Kidney (tissue), 22 donors: ENCODE measurements at places on chromosomes 4 and X. TPM values are rescaled to one million over a fixed set of nuclear protein-coding genes. Genes with fewer than 3 reads are reported as not detected.

DNA sequence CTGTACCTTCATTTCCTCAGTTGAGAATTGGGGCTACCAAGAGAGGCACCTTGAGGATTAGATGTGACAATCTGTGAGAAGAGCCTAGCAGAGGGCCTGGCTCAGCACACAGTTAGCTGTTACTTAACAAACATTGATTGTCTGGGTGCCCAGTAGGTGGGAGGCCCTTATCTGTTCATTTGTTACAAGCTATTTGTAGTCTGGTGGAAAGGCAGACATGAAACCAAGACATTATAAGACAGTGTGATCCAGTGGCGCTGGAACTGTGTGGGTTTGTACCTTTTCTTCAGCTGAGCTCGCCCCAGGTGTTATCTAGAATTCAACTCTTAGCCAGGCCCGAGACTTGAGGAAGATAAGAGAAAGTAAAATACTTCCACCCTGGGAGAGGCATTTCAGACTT, 16.9 kb downstream of the AKAP4 start:
- DNase-seq, result no peak

DNA sequence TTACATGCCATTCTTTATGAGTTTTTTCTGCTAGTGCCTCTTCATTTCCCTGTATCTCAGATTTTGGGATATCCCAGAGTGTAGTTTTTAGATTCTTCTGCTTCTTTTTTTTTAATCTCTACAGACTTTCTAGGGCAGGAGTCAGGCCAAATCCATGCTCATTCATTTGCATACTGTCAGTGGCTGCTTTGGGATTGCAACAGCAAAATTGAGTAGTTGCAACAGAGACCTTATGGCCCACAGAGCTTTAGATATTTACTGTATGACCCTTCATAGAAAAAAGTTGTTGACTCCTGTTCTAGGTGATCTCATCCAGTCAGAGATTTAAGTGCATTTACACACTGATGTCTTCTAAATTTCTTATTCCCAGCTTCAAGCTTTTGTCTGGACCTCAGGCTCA, 35.3 kb downstream of the ARFIP1 start:
- no peak for DNase-seq

GRCh38 chrX:103464072-103464773, 55.1 kb downstream of the RAB40A start:
- no peak for DNase-seq

DNA sequence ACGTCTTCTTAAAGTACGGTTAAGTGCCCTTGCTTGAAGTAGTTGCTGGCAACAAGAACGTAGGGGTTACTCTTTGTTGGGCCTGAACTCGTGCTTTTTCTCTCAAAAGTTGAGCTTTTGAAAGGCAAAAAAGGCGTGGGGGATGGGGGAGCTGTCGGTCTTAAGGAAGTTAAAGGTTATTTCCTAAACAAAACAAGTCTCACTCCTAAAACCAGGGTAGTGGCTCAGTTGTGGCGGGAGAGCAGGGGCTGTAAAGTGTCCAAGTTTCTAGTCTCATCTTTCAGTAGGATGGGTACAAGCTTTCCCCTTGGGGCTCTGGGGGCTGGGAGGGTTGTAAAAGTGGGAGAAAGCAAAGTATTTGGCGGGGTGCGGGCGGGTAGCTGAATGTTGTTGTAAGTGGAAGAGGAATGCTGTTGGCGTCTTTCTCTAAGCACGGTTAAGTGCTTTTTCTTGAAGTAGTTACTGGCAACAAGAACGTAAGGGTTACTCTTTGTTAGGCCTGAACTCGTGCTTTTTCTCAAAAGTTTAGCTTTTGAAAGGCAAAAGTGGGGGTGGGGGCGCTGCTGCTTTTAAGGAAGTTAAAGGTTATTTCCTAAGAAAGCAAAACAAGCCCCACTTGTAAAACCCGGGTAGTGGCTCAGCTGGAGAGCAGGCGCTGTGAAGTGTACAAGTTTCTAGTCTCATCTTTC, 904 bp upstream of the WDR1 start:
- DNase-seq, result no peak

DNA sequence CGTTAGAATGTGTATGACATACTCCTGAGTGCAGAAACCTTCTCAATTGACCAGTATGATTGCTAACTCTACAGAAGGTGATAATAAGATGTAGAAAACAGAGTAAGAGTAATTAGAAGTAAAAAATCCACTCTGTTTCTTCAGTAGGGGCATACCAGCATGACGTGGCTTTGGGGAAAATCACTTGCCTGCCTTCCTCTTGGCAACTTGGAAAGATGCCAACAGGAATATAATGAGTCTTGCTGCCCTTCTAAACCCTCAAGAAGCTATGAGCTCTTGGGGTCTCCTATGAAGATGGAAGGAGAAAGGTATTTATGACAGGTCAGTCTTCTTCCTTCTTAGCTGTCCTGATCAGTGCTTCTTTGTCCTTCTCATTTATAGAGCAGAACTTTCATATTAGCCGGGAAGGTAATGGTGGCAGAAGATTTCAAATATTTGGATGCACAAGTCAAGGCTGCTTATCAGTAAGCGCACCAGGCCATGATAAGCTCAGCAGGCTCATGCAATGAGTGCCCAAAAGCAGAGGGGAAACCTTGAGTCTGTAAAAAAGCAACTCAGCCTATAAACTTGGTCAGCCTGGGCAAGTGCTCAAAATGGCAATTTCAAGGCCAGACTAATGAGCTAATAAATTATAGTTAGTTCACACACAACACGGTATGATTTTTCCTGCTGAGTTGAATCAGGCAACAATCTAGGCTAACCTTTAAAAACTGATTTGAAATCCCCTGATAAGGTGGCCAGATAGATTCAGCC, 69.7 kb upstream of the PPARGC1A start:
- no peak for DNase-seq

GRCh38 chr4:54863571-54864255, 206.0 kb downstream of the KIT start:
- DNase-seq, result no peak

- no peak for DNase-seq
Measured at GRCh38 chr4:127868196-127868595, 12.5 kb upstream of the PLK4 start.

GRCh38 chr4:68359508-68359907, 9.6 kb upstream of the YTHDC1 start:
- DNase-seq, result no peak

DNA sequence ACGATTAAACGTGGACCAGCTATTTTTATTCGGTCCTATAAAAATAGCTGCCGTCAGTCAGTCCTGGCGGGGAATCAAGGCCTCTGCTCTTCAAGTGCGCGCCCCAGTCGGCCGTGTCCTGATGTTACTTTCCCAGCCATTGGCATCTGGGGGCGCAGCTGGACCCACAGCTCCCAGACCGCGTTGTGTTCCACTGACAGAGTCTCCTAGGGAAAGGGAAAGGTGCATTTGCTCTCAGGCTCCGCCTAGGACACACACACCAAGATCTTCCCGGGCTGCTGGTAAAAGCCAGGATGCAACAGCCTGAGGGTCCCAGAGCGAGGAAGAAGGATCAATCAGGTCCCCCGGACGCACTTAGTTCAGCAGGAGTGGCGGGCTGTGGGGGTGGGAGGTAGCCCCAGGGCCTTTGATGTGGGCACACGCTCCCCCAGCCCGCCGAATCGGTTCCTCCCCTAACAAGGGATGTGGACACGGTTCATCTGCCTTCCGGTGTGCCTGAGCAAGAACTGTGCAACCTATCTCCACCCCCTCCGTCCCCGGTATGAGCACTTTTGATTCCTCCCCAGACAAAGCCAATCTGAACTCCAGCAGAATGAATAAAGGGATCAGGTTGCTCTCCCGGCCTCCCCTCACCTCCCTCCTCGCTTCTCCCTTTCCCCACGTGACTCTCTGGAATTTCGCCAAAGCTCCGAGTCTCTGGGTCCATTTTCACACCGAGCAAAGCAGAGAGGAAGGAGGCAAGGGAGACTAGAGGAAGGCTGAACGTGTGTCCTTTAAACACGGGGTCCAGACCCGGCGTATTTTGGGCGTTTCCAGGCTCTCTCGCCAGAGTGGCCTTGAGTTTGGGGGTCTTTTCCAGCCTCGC, 626 bp upstream of the FRAS1 start:
- DNase-seq, result peak; percentile 98

GRCh38 chrX:34810364-34810763, 132.2 kb upstream of the FAM47B start:
- no peak for DNase-seq

GRCh38 chr4:107862658-107863057, 37.9 kb downstream of the SGMS2 start:
- DNase-seq, result no peak

DNA sequence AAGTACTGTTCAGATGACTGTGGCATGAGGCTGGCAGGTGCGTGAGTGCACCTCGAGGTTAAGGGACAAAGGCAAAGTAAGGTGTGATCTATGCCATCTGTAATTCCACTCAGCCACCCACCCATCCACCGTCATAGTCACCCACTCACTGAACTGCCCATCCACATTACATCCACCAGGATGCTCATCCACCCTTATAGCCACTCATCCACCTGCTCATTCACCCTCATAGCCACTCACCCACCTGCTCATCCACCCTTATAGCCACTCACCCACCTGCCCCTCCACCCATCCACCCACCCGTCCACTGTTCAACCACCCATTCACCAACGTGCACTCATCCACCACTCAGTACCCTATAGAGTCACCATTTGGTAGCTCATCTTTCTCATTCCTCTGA, 64.1 kb upstream of the UXT start:
- no peak for DNase-seq

DNA sequence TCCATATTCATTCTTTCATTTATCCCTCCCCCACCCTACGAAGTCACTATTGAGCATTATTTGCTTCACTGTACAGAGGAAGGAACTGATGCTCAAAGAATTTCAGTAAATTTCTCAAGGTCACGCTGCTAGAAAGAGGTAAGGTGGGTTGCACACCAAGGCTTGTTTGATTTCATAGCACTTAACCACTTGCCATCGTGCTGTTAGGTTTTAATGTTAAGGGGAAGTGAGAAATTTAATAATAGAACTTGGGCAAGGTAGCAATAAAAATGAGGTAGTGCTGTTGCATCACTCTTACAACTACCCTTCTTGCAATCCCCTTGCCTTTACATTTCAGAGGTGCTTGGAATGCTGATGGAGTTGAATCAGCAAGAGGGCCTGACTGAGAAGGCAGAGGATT, 343.1 kb downstream of the MID1IP1 start:
- DNase-seq, result no peak

- DNase-seq, result no peak
Measured at GRCh38 chr4:40185830-40186664, 10.8 kb upstream of the RHOH start.

DNA sequence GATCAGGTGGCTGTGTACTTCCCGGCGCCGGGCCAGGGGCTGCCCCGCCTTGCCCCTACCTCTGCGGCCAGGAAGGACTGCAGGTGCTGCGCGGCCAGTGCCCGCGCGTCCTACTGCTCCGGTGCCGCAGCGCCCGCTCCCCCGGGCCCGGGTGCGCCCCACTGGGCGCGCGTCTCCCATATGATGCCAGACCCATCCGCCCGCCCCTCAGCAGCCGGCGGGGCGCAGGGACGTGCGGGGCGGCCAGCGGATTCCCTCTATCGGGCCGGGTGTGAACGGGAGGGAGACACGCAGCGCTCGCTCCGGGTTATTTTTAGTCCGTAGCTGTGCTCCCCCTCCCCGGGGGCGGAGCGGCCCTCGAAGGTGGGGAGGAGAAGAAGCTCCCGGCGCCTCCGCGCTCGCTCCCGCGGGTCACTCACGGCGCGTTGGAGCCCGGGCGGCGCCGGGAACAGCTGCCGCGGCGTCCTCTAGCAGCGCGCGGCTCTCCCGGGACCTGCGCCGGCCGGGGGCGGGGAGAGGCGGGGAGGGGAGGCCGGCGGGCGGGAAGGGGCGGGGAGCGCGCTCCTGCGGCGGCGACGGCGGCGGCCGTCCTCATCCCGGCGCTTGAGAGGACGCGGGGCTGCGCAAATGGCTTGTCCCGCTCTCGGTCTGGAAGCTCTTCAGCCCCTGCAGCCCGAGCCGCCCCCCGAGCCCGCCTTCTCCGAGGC, 103.6 kb downstream of the UCHL1 start:
- DNase-seq, result peak; percentile 89

DNA sequence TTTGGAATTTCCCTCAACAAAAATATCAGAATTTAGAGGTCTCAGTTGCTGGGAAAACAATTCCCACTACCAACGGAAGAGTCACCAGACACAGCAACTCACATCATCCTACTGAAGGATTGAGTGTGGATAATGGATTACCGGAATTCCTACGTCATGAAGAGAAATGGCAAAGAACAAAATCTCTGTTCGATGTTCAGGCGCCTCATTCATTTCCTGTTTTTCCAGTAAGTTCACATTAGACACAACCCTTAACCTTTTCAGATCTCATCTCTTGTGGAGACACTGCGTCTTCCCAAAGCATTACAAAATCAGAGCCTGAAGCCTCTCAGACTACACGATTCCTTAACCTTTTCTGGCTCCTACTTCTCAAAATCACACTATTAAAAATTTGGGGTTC, 58.5 kb upstream of the CPEB2 start:
- DNase-seq, result no peak

DNA sequence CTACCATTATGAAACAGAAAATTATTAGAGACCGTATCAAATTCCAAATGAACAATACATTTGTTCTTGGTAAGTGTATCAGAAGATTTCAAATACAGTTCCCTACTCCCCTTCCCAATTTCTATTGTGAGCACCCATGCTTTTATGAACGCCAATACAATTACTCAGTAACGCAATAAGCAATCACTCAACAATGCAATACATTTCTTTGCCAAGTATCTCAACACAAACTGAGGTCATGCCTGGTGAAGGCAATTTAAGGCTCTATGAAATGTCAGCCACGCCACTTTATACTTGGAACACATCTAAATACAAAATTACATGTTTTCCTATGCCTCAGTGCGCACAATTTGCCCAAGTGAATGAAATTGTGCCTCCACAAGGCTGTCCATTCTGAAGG, 712 bp downstream of the PNPLA4 start:
- DNase-seq, result no peak

- peak; percentile 0 for DNase-seq
Measured at GRCh38 chrX:95076449-95076848, 1402.4 kb downstream of the FAM133A start.

Gene SMAD1
- 39.5 TPM for total RNA-seq

Gene ARHGAP10
- 20.3 TPM for total RNA-seq

Gene CT47B1
- not detected for total RNA-seq

Gene ADH7
- total RNA-seq, result not detected

Gene PAGE5
- not detected for total RNA-seq

Gene ANK2
- 21.1 TPM for total RNA-seq

Gene BEND2
- not detected for total RNA-seq

Gene RTL5
- total RNA-seq, result 6.9 TPM

Gene FMR1
- total RNA-seq, result 69.0 TPM
